H9 (cell line): ENCODE measurements at places on chromosomes 2 and 18. TPM values are rescaled to one million over a fixed set of nuclear protein-coding genes. Genes with fewer than 3 reads are reported as not detected.
A peak's percentile ranks its signal among the peaks of the same experiment; 100 is the strongest.

DNA sequence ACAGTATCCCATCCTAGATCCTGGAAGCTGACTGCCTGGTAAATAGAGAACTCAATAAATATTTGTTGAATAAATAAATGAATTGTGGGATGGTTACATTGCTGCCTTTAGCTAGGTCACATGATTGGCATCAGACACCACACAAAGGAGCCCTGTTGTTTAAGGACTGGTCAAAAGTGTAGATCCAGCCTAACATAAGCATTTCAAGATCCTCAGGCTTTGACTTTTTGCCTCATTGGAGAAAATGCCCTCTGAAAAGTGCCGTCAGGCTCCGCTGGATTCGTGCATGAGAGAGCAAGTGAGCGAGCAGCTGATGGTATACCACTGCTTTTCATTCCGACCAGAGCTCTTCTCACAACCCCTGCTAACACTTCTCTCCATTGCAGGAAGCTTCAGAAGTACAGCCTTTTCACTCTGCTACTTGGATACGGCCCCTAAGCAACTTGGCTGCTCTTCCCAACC is 1.3 kb upstream of the ZNF24 start:
- DNase-seq = no peak

DNA sequence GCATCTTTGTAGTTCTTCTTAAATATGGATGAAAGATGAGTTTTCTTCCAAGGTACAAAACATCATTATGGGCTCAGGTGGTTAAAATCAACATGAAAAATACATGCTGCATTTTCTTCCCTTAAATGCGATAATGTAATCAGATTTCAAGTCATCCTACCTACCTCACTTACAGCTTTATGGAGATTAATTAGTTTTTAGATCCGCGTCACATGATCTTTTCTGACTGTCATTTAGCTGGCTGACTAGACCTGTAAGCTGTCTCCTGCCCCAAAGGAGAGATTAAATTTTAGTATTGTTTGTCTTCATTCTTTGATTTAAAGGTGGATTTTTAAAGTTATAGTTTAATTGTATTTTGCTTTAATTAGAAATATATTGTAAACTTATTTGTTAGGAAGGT is 678.0 kb upstream of the ZEB2 start:
- DNase-seq = no peak

GRCh38 chr2:145875016-145875415 is 1355.1 kb upstream of the ZEB2 start:
- DNase-seq = no peak

The IL36G gene
- not detected in 2 replicates for total RNA-seq

The MTCL1 gene
- 45.1 and 50.7 TPM in 2 replicates for total RNA-seq

The UGT1A4 gene
- total RNA-seq = not detected in 2 replicates

The SLC5A7 gene
- total RNA-seq = 0.11 TPM in 1 of 2 replicates, not detected in the other

- no peak for DNase-seq
Measured at GRCh38 chr18:78725426-78725825, 254.2 kb upstream of the SALL3 start.

The STPG4 gene
- total RNA-seq = 0.13 and 0.42 TPM in 2 replicates

- no peak for DNase-seq
Measured at GRCh38 chr2:188820576-188820975, 153.6 kb upstream of the COL3A1 start.

GRCh38 chr2:178163395-178163794 is 30.9 kb upstream of the OSBPL6 start:
- no peak for DNase-seq

The SPATS2L gene
- 45.9 and 47.3 TPM in 2 replicates for total RNA-seq

The TRIM54 gene
- 4.6 and 5.0 TPM in 2 replicates for total RNA-seq

- DNase-seq = no peak
Measured at GRCh38 chr18:73961804-73962203, 185.8 kb downstream of the FBXO15 start.

The GCKR gene
- total RNA-seq = 0.11 and 0.33 TPM in 2 replicates

- DNase-seq = no peak
Measured at GRCh38 chr2:232776435-232776834, at the start of gene KCNJ13. TSS of gene KCNJ13 (minus strand) at chr2:232776565. CDS start at chr2:232771362, 5,203 bp downstream.

DNA sequence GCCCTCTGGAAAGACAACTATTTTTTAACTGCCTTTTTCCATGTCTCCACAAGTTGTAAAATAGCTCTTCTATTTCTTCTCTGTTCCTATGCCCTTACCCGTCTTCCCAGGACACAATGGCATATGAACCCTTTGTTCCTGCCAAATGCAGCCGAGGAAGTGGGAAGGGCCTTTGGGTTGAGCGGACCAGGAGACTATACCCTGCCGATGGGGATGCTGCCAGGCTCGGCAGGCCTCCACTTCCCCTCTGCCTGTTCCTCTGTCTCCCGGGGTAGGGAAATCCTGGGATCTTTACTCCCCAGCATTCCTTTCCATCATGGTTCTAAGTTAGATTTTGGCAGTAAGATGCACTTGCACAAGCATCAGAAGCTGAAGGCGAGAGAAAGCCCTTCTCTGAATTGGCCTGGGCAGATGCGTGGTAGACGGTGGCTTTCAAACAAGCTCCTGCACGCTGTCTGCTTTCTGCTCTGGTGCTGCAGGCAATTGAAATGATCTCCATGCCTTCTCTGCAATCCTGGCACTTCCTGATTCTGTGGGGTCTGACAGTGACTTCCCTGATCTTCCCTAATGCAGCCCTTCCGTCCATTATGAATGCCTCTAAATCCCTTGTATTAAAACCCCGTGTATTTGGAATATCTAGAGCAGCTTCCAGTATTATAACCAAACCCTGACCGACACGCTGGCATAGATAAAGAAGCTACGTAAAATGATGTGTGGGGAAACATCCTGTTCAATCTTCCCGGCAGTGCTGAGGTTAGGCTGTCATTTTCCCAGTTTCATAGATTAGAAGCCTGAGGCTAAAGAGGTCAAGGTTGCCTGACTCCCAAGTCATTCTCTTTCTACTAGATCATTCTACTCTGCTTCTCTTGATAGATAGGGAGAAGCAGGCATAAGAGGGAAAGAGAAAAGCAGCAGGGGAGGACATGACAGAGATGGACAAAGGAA is 69.8 kb downstream of the MCFD2 start:
- no peak for DNase-seq

DNA sequence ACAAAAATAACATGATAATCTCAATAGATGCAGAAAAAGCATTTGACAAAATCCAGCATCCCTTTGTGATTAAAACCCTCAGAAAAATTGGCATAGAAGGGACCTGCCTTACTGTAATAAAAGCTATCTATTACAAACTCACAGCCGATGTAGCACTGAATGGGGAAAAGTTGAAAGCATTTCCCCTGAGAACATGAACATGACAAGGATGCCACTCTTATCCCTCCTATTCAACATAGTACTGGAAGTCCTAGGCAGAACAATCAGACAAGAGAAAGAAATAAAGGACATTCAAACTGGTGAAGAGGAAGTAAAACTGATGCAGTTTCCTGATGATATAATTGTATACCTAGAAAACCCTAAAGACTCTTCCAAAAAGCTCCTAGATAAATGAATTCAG is 368.7 kb downstream of the RIT2 start:
- no peak for DNase-seq

DNA sequence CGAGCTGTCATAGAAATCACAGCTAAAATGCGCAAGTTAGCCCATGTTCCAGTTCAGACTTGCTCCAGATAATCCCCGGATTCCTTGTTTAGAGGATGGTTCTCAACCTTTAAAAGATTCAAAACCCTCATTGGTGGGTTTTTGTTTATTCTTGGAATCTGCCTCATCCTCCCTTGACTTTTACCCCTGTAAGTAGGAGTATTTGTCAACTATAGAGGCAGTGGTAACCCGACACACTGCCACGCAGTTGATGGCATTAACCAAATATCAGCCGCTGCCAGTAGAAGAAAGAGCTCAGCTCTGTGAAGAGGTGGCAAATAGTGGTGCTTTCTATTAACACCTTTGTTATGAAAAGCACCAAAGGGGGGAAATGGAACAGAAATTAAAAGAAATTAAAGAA is 40.4 kb upstream of the SELENOI start:
- no peak for DNase-seq

DNA sequence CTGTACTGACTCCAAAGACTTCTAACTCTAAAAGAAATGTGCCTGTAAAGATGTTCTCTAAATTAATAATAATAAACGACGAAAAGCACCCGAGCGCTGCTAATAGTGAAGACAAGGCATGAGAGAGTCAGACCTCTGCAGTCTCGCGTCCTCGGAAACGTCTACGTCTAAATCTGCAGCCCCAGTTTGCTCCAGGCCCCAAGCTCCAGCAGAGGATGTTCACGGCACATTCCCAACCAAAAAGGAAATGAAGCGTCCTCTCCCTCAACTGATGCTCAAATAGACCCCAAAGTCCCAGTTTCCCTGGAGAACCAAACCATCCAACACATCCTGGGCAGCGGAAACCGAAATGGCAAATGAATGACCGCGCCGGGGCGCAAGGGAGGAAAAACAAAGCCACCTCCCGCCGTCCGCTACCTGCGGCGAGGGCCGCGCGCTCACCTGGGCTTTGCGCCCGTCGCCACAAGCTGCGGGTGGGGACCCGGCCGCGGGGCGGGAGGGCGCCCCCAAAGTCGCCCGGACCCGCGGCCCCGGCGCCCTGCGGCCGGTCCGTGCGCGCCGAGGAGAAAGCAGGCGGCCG is 47.1 kb upstream of the CCDC150 start:
- peak; percentile 67 for DNase-seq

The SERPINB7 gene
- total RNA-seq = not detected in 2 replicates

DNA sequence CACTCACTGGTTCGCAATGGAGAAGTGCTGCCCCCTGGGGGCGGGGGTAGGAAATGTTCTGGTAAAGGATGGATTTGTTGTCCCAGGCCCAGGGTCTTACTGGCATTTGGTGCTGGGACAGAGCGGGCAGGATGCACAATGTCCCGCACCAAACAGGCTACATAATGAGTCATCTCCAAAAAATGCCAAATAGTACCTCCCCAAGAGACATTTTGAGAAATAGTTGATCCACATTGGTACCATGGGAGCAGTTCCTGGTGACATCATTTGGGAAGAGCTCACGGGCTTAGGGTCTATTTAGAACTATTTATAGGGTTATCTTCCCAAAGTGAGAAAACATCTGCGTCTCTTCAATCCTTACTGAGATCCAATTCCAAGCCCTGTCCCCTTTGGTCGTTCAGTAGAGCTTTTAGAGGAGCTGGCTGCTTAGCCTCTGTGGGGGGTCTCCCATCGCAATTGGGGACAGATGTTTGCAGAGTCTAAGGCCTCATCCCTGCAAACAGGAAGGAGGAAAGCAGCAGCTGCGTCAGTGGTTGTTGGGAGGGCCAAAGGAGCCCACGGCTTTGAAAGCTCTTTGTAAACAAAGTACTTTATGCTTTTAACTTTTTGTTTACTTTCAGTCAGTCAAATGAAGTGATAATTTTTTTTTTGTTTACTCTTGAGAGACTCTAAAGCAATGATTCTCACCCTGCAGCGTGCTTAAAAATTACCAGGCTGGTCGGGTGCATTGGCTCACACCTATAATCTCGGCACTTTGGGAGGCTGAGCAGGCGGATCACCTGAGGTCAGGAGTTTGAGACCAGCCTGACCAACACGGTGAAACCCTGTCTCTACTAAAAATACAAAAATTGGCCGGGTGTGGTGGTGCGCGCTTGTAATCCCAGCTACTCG is 49.3 kb downstream of the GREB1 start:
- DNase-seq = peak; percentile 80

The POTEC gene
- total RNA-seq = not detected in 2 replicates

DNA sequence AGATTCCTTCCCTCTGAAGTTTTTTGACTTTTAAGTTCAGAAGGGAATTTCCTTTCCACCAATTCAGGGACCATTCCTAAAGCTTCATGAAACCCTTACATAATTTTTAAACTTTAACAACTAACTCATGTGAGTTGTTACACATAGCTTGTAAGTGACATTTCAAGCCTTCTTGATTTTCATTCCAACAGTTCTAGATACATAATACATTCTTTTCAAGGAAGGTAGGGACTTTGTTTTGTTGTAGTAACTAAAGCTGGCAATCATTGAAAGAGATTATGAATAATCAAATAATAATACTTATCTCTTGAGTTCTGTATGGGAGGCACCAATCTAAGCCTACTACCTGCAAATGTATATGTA is 45.4 kb downstream of the SETBP1 start:
- no peak for DNase-seq

The BZW1 gene
- total RNA-seq = 366 and 370 TPM in 2 replicates

The TBR1 gene
- total RNA-seq = 0.24 TPM in 1 of 2 replicates, not detected in the other

DNA sequence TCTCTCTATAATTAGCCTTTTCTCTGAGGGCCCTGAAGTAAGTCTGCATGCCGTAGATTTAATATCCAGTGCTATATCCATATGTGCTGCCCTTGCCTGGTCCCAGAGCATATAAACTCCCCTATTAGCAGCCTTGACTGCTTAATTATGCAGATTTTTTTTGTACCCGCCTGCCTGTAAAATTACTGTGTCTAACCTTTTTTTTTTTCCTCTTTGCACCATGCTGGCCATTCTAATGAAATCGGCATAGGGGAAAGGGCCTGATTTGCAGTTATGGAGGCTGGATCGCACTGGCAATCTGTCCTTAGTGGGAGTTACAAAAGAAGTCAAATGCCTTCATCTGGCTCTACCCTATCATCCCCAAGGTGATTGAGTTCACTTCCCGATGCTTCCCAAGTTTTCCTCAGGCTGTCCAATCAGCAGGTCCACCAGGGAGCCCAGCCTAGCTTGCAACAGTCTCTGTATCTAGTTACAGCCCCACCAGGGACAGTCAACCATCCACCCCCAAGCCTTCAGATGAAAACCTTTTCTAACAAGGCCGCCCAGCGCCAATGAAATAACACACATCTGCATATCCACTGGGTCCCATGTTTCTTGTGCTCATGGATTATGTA is 239.0 kb downstream of the ZNF521 start:
- DNase-seq = peak; percentile 28

DNA sequence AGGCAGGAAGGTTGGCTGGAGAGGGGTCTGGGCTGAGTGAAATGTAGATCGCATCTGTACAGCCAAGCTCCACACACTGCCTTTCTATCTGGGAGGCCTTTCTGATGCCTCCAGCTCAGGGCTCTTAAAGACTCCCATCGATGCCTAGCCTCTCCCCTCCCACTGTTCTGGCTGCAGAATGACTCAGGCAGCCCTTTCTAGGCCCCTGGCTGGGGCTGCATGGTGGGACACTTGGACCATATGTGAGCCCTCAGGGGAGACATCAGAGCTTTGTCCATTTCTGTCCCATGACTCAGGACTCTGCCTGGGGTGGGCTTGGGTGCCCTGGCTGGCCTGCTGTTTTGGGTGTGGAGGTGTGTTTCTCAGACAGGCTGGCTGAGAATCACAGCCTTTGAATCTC is 101.3 kb downstream of the CELF4 start:
- DNase-seq = no peak

- no peak for DNase-seq
Measured at GRCh38 chr2:6392354-6392753, 473.4 kb downstream of the CMPK2 start.

DNA sequence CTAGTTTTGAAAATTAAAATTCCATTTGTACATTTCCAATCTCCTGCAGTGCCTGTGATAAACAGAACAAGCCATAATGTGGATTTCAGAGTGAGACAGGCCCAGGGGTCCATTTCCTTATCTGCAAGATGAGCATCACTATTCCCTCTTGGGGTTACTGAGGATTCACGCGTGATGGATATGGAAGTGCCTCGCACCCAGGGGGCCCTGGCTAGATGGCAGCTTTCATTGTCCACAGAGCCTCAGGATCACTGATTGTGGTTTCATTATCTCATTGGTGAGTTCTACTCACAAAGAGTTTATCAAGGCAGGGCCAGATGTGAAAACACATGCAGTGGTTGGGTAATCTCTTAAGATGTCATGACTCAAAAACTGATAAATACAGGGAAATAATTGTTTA is 11.6 kb downstream of the CNGA3 start:
- no peak for DNase-seq

GRCh38 chr2:38968021-38968420 is 78.3 kb downstream of the ARHGEF33 start:
- no peak for DNase-seq

The POTEI gene
- 0.99 and 1.2 TPM in 2 replicates for total RNA-seq

The LIPG gene
- 4.4 and 6.1 TPM in 2 replicates for total RNA-seq

The ANKRD30BL gene
- not detected in 2 replicates for total RNA-seq

GRCh38 chr2:200419325-200419724 is 90.5 kb downstream of the KCTD18 start:
- DNase-seq = no peak

The ASXL3 gene
- 0.35 and 0.70 TPM in 2 replicates for total RNA-seq
